ENCODE measurements at places on chromosomes 11 and 22. TPM values are rescaled to one million over a fixed set of nuclear protein-coding genes. Genes with fewer than 3 reads are reported as not detected.

The CRYBB1 gene
- not detected for total RNA-seq

The POU2F3 gene
- total RNA-seq: not detected

The SCGB1D2 gene
- not detected for total RNA-seq

The OVOL1 gene
- not detected for total RNA-seq

The OR2AG1 gene
- not detected for total RNA-seq

The C11orf97 gene
- total RNA-seq: not detected

The MMP12 gene
- not detected for total RNA-seq

The OR4D5 gene
- total RNA-seq: not detected

The KCNJ5 gene
- total RNA-seq: 0.14 TPM

The TMEM218 gene
- total RNA-seq: 23.1 TPM

The ZBED4 gene
- 21.9 TPM for total RNA-seq

The OR2AG2 gene
- not detected for total RNA-seq

The SPI1 gene
- total RNA-seq: not detected

The RAB36 gene
- total RNA-seq: 0.70 TPM
